Dermis blood vessel endothelial cell (primary cell): ENCODE measurements at places on chromosomes 1 and 21.

DNA sequence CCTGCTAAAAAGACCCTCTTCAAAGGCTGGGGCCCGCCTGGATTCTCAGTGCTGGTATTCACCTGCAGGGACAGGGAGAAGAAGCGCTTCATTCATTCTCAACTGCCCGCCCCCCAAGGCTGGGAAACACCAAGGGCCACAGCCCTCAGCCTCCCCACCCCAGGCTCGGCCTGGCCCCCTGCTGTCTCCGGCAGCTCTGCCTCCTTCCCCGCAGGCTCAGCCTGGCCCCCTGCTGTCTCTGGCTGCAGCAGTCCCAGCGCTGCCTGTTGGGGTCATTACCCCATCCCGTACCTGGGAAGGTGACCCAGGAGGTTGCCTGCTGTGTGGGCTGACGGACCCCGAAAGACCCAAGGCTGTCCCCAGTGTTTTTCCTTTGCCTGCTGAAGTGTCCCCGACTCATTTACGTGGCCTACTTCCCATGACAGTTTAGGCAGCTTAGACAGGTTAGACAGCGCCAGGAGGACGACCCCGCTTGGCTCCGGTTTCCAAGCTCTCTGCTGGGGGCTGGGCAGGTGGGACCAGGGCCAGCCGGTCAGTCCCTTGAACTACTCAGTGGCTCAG lies 22.9 kb upstream of the CLSTN1 start:
- DNase-seq = no peak

DNA sequence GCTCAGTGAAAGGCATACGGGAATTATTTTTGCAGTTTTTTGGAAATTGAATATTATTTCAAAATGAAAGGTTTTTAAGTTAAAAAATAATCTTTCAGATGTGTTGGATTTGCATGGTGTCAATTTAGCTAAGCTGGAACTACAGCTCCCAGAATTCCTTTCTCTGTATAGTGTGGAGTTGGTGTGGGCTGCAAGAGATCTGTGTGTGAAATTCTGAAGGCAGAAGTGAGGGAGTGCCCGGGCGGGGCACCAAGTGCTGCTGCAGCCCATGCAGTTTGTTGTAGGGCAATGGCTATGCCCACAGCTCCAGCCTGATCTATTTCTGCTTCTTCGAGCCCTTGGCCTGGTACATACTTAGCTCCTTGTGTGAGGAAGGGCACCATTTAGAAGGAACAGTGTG lies 60.5 kb upstream of the CSF1 start:
- no peak for DNase-seq

DNA sequence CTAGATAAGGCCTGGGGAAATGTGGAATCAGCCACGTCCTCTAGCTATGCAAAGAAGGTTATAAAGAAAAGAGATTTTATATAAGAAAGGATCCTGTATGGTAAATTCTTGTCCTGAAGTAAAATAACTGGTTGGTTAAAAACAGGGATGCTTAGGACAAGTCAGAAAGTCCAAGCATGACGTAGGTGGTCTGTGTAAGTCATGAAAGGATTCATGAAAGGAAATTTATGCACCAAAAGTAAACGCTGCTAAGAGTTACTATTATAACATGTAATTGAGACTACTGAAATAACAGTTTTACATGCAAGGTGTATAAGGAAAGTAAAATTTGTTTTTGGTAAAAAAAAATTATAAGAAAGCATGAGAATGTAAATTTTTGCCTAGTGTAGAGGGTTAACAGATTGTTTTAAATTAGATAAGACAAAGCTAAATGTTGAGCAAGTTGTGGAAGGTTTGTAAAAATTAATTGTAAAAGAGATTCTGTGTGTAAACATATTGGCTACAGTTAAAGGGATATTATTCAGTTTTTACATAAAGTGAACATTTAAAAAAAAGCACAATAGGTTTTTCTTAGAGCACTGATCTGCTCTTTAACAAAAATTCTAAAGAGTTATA lies 43.9 kb downstream of the PIGK start:
- peak; percentile 30 for DNase-seq

GRCh38 chr1:113675302-113675701 lies 84.0 kb downstream of the PHTF1 start:
- no peak for DNase-seq

DNA sequence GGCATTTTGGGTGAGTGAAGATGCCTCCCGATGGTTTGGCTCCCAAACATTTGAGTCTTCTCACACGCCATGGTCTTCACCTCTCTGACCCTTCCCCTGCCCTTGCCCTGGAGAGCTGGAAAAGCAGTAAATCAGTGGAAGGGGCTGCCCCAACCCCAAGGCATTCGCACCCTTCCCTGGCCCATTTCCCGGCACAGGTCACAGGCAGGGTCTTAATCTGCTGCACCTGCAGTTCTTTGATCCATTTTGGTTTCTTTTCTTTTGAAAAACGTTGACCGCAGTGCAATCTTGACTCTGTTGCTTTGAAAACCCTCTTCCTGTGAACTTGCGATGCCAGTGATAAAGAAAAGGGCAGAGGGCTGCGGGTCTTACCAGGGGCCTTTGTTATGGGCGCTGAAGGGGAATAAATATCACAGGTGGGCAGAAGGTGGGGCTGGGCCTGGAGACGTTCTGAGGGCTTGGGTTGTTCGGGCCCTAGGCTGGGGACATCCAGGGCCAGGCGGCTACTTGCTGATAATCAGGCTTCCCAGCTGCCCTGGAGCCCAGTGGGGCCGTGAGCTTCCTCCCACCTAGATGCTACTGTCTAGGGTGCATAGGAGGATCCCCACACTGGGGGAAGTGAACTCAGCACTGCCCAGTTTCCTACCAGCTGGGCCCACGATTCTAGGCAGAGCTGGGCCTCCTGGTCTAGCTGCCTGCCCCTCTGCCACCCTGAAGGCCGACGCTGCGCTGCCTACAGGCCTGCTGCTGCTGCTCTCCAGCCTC lies 38.6 kb upstream of the EPS8L3 start:
- DNase-seq = no peak

GRCh38 chr1:6108937-6109614 lies 63.4 kb downstream of the KCNAB2 start:
- peak; percentile 78 for DNase-seq

GRCh38 chr1:24901791-24902470 lies 28.1 kb downstream of the RUNX3 start:
- DNase-seq = no peak

- DNase-seq = no peak
Observed at GRCh38 chr1:93690921-93691789, 9.5 kb upstream of the BCAR3 start.

- DNase-seq = no peak
Observed at GRCh38 chr1:211650904-211651303, 24.5 kb downstream of the NEK2 start.

DNA sequence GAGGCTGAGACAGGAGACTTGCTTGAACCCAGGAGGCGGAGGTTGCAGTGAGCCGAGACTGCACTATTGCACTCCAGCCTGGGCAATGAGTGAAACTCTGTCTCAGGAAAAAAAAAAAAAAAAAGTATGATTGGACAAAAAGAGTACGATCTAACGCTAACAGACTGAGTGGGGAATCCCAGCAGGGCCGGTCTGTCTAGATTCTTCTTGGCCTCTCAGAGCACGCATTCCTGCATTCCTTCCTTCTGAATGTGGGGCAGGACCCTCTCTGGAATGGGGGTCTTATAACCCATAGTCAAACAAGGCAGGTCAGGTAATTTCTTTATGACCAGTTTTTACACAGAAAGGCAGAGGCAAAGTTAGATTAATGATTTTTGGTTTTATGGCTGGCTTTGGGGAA lies 92.0 kb upstream of the PPM1J start:
- no peak for DNase-seq

GRCh38 chr21:27333096-27333495 lies 366.2 kb upstream of the ADAMTS5 start:
- DNase-seq = no peak

DNA sequence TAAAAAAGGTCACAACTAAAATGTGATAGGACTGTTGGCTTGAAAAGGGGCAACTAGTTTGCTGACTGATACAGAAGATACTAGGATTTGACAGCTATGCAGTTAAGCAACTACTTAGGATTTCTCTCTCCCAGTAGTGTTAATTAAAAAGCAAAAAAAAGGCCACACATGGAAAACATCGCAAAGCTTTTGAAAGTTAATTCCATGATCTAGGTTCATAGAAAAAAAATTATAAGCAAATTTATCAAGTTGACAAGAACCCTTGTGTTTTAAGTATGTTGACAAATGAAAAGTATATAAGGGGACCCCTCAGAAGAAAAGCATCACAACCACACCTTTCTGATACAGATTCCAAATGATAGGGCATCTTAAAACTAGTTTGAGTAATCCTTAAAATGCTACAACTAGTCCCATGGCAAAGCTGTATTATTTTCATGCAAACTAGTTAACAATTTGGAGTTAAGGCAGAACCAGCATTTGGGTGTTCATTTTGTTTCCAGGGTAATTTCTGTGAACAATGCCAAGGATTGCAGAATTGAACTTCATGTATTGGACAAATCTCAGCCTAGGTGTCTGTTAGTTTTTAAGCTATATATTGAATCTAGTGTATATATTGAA lies 4.1 kb downstream of the PNRC2 start:
- no peak for DNase-seq

GRCh38 chr1:9262096-9262986 lies 27.8 kb downstream of the H6PD start:
- DNase-seq = no peak

DNA sequence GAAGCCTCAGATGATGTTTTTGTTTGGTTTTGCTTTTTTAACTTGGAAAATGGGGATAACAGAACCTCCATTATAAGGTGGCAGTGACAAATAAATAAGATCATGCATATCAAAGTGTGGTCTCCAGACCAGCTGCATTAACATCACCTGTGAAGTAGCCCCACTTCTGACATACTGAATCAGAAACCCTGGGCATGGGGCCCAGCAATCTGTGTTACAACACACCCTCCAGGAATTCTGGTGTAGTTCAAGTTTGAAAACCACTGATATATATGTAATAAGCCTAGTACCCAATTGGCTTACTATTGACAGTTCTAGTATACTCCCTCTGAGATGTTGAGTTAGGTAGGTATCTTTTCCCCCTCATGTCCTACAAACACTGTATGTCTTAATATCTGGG lies 24.1 kb upstream of the RNF19B start:
- DNase-seq = peak; percentile 47

DNA sequence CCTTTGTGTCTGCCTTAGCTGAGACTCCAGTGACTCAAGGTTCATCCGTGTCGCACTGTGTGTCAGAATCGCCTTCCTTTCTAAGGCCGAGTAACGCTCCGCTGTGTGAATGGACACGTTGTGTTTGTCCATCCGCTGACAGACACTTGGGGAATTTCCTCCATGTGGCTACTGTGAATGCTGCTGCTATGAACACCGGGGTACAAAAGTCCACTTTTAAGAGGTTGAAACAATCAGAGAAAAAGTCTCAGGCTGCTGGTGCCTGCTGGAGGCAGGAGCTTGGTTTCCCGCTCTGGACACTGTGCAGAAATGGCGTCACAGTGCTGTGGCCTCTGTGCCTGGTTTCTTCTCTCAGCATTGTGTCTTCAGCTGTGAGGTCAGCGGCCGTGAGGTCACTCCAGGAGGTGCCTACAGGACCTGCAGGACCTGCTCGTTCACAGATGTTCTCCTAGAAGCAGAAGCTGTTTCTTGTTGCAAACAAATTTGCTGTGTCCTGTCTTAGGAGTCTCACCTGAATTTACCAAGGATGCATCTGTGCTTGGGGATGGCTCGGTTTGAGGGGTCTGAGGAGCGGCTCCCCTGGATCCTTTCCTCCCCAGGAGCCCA lies 34.2 kb downstream of the KRTAP10-1 start:
- peak; percentile 13 for DNase-seq

GRCh38 chr21:36249576-36250422 lies 70.2 kb upstream of the MORC3 start:
- no peak for DNase-seq

DNA sequence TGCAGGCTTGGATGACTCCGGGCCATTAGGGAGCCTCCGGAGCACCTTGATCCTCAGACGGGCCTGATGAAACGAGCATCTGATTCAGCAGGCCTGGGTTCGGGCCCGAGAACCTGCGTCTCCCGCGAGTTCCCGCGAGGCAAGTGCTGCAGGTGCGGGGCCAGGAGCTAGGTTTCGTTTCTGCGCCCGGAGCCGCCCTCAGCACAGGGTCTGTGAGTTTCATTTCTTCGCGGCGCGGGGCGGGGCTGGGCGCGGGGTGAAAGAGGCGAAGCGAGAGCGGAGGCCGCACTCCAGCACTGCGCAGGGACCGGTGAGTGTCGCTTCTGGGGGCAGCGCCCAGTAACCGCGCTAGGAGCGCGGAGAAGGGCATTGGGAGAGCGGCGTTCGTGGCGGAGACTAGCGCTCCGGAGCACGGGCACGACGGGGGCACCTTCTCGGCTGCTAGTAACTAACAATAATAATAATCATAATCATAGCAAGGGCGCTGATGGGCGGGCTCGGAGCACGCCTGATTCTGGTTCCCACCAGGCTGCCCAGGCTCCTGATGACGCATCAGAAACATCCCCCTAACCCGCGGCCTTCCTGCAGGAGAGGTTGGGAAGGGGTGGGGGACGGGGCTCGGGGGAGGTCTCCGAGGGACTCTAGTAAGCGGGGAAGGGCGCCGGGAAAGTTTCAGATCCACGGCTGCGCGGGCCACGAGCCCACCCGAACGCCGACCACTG lies at the start of gene MX1:
MX1 (plus strand) TSS at position 286 of the 722 bp plus-strand sequence. CDS start 5,832 bp downstream, outside the sequence.
- peak; percentile 58 for DNase-seq

GRCh38 chr1:18924221-18924691 lies 21.9 kb upstream of the ALDH4A1 start:
- peak; percentile 37 for DNase-seq

- no peak for DNase-seq
Observed at GRCh38 chr1:24329797-24330543, 10.8 kb downstream of the GRHL3 start.

- DNase-seq = peak; percentile 79
Observed at GRCh38 chr1:236868625-236869467, 73.8 kb downstream of the MTR start.

- no peak for DNase-seq
Observed at GRCh38 chr1:25871704-25872494, 3.6 kb downstream of the PAQR7 start.

DNA sequence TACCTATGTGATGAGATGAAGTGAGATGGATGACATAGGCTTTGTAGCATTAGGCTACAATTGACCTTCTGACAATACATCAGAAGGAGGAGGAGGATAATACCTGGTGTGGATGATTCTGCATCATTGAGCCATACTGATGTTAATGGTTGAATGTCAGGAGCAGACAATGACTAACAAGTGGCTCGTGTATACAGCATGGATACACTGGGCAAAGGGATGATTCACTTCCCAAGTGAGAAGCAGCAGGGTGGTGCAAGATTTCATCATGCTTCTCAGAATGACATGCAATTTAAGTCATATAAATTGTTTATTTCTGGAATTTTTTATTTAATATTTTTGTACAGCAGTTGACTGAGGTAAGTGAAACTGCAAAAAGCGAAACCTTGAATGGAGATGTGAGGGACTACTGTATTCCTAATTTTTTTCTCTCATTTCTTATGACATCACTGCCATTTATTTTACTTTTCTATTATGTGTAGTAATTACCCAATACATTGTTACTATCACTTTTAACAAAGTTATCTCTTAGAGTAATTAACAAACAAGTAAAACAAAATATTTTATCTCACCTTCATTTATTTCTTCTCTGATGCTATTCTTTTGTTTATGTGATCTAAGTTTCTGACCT lies 34.4 kb upstream of the COP1 start:
- DNase-seq = peak; percentile 45

GRCh38 chr1:5385096-5385799 lies 607.0 kb downstream of the NPHP4 start:
- no peak for DNase-seq
